ENCODE measurements at places on chromosomes 3 and 15.

DNA sequence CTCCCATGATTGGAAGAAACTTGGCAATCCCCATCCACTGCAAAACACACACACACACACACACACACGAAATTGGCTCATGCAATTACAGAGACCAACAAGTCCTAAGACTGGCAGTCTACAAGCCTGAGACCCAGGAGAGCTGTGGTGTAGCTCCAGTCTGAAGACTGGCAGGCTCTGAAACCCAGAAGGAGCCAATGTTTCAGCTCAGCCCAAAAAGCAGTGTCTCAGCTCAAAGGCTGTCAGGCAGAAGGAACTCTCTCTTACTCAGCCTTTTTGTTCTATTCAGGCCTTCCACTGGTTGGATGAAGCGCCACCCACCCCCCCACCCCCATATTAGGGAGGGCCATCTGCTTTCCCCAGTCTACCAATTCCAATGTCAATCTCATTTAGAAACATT, 32.1 kb downstream of the MESD start:
- DNase-seq = no peak

GRCh38 chr15:29107291-29107890, 162.2 kb downstream of the NSMCE3 start:
- no peak for DNase-seq

DNA sequence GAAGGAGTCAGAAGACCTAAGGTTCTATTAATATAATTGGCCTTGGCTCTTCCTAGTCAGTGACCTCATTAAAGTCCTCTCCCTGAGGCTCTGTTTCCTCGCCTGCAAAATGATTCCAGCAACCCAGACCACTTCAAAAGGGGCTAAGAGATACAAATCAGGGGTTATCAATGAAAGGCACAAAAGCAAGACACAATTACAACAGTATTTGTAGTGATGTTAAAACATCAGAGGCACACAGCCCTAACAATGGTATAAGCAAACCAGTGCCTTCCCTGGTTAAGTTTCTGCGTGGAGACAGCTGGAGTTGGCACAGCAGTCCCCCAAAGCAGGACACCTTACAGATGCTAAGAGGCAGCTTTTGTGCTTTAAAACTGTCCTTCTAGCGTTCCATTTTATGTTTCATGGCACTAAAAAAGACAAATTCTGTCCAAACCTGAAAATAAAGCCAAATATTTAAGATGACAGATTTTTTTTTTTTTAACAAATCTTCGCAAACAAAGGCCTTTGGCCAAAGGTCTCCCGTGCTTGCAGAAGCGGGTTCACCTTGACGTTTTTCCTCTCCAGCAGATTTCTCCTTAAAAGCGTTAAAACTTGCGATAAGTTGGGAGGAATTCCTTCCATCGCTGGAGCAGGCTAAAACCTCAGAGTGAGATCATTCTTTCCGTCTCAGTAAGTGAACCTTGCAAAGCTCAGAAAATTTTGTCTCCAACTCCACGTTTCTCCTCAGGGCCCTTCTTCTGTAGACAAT, 999 bp downstream of the ZNF280D start:
- peak; percentile 59 for DNase-seq

- DNase-seq = peak; percentile 18
Measured at GRCh38 chr3:40602778-40603385, 78.1 kb downstream of the ZNF621 start.

- peak; percentile 72 for DNase-seq
Measured at GRCh38 chr3:150449169-150449721, 41.1 kb downstream of the TSC22D2 start.

DNA sequence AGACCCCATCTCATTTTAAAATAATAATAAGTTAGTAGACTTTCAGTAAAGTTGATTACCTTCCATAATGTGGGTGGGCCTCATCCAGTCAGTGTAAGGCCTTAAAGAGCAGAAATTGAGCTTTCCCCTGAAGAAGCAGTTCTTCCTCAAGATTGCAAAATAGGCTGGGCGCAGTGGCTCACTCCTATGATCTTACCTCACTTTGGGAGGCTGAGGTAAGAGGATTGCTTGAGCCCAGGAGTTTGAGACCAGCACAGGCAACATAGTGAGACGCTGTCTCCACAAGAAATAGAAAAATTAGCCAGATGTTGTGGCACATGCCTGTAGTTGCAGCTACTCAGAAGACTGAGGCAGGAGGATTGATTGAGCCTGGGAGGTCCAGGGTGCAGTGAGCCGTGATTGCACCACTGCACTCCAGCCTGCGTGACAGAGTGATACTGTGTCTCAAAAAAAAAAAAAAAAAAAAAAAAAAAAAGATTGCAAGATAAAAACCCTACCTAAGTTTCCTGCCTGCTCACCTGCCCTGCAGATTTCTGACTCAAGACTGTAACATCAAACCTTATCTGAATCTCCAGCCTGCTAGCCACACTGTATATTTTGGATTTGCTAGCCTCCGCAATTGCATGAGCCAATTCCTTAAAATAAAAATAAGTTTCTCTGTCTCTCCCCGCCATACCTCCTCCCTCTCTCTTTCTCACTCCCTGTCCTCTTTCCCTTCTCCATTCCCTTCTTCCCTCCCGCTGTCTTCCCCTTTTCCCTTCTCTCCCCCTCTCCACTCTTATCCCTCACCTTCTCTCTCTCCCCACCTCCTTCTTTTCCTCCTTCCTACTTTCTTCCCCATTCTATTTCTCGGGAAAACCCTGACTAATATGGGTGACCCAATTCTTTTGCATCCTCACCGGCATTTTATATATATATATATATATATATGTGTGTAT, 16.9 kb downstream of the KLHL18 start:
- DNase-seq = no peak

DNA sequence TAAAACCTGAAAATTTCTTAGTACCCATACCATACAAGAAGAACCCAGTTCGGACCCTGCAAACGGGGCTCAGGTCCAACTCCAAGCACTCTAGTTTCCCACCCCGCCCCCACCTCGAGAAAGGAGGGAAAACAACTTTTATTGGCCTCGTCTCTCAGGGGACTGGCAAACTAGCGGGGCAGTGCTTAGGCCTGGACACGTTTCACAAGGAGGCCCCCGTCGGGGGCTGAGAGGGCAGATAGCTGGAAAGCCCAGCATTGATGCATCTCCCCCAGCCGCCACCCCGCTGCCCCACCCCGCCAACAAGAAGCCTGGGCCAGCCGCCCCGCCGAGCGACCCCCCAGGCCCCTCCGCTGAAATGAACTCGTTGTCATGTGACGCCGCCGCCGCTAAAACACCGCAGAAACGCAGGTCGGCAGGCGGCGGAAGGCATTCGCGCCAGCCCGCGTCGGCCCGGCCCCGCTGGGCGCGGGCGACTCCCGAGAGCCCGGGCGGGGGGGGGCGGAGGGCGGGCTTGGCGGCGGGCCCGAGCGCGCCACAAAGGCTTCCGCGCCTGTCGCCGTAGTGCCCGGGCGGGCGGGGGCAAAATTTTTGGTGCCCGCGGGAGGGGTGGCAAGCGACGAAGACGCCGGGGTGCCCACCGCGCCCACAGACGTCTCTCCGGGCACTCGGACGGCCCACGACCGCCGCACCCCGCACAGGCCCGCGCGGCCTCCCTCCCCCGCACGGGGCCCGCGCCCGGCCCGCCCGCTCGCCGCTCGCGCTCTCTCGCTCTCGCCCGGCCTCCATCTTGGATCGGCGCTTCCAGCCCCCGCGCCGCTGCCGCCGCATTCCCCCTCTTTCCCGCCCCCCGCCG, 634 bp downstream of the STAG1 start:
- DNase-seq = peak; percentile 76

GRCh38 chr15:69149163-69149562, 11.3 kb upstream of the GLCE start:
- no peak for DNase-seq

- DNase-seq = no peak
Measured at GRCh38 chr3:4595710-4596113, 102.6 kb downstream of the ITPR1 start.

DNA sequence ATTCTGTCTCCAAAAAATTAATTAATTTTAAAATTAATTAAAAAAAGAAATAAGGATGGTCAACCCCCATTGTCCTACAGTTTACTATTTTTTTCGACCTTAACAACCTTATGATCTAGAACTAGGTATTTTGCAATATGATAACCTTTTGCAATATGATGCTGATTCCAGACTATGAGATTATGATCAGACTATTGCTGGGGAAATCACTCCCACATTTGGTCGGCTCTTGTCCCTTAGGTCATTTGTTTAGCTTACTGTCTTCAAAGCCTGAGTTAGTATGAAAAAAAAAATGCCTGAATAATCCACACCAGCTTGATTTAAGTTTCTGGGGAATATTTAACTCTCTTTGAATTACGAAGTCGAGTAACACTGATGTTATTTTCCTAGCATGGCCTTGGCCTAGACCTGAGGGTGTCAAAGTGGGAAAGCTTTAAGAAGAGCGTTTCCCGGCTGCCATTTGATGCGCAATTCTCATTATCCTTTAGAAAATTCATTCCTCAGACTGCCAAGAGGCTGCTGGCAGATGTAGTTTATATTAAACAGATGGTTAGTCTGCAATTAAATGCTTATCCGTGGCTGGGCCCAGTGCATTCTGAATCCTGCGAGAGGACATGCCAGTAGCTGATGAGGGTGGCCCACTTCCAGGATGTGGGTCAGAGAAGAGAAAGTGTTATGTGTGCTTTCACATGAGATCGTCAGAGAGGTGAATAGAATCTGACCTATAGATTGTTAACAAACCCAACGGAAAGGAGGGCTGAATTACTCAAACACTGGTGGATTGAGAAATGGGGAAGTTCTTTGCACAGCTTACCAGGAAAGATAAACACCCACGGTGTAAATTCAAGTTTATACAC, 496.0 kb upstream of the THBS1 start:
- DNase-seq = peak; percentile 79

- DNase-seq = no peak
Measured at GRCh38 chr3:149784064-149784704, 8.2 kb downstream of the ANKUB1 start.

GRCh38 chr15:49435174-49435573, 12.1 kb downstream of the FGF7 start:
- DNase-seq = no peak

DNA sequence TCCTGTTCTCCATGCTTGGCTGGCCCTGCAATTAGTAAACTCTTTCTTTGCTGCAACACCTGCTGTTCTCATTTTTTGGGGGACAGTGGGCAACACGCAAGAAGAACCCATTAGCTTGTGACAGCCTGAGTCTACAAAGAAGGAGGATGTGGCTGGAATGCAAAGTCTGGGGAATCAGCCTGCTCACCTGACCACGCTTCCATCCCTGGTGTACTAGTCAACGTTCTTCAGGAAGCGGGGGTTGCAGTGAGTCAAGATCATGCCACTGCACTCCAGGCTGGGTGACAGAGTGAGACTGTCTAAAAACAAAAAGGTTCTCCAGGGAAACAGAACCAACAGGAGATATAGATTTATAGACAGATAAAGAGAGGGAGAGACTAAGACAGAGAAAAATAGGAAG, 27.7 kb upstream of the KBTBD12 start:
- peak; percentile 59 for DNase-seq

GRCh38 chr15:34722439-34722836, 32.4 kb downstream of the GJD2 start:
- peak; percentile 23 for DNase-seq

- DNase-seq = peak; percentile 92
Measured at GRCh38 chr3:127734754-127735473, 62.2 kb downstream of the ABTB1 start.

- no peak for DNase-seq
Measured at GRCh38 chr3:129360705-129361460, 67.6 kb downstream of the EFCAB12 start.

- DNase-seq = no peak
Measured at GRCh38 chr3:89685731-89686130, 578.3 kb downstream of the EPHA3 start.

- DNase-seq = peak; percentile 73
Measured at GRCh38 chr3:113096188-113096892, 105.6 kb downstream of the GTPBP8 start.

DNA sequence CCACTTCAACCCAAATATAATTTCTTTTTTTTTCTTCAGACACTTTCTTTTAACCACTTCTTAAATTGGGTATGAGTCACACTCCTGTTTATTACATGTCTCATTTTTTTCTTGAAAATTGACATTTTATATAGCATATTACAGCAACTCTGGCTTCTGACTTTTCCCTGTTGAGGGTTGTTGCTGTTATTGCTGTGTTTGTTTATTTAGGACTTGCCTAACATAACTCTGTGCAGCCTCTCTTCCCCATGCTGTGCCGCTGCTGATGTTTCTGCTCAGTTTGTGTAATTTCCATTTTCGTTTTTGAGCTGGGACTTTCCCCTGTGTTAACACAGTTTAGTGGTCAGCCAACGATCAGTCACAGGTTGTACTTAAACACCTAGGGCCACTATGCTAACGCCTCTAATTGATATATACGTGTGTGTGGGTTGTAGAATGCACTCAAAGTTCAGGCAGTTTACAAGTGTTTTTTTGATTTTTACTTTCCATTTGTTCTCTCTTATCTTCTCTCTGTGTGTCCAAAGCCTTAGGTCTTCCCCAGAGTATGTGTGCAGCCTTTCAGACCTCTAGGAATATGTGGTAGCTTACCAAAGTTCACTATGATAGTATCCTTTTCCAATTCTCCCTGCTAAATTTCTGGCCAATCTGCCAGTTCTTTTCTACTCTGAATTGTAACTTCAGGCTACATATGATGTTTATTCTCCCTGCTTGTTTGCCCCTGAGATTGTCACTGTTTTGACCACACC, 337.2 kb downstream of the ZBTB20 start:
- peak; percentile 3 for DNase-seq

DNA sequence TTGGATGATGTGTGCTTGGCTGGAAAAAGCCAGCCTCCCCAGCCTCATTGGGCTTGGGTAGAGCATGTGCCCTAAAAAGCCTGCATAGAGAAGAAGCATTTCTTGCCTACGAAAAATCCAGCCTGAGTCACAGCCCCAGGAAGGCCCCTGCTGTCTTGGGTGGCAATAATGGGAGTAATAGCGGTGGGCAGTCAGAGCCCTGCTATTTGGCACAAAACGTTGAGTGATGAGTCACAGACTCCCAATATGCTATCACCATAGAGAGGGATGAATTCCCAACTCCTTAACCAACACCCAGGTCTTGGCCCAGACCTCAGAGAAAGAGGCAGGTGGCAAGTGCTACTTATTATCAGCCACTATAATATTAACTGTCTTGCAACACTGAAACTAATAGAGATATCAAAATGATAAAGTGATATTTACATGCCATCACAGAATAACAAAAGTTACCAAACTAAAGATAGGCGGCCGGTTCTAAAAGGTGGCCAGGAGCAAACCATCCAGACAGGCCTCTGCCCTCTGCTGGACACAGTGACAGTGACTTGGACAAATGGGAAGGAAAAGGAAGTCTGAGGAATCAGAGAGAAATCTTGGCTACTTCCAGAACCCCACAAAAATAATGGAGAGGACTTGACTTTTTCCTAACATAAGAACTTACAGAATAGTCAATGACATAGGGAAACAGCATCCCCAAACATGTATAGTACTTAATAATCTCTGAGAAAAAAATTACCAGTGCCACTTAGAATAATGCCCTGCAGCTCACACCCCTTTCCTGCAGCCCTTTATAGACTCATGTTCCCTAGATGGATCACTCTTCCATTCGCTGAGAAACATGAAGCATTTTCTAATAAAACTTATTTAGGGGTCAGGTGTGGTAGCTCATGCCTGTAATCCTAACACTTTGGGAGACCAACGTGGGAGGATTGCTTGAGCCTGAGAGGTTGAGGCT, 51.9 kb upstream of the MUC13 start:
- peak; percentile 95 for DNase-seq
